ENCODE measurements at places on chromosomes 3 and 15.

GRCh38 chr3:36381311-36381956 is 1.1 kb downstream of the STAC start:
- no peak for DNase-seq

DNA sequence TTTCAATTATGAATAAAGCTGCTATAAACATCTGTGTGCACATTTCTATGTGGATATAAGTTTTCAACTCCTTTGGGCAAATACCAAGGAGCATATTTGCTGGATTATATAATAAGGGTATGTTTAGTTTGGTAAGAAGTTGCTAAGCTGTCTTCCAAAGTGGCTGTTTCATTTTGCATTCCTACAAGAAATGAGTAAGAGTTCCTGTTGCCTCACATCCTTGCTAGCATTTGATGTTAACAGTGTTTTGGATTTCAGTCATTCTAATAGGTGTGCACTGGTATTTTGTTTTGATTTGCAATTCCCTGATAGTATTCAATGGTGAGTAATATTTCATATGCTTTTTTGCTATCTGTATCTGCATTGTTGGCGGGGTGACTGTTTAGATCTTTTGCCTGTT is 120.7 kb upstream of the MDFIC2 start:
- DNase-seq = no peak

- no peak for DNase-seq
These were observed 21.6 kb downstream of the P3H2 start for GRCh38 chr3:190099099-190099498.

DNA sequence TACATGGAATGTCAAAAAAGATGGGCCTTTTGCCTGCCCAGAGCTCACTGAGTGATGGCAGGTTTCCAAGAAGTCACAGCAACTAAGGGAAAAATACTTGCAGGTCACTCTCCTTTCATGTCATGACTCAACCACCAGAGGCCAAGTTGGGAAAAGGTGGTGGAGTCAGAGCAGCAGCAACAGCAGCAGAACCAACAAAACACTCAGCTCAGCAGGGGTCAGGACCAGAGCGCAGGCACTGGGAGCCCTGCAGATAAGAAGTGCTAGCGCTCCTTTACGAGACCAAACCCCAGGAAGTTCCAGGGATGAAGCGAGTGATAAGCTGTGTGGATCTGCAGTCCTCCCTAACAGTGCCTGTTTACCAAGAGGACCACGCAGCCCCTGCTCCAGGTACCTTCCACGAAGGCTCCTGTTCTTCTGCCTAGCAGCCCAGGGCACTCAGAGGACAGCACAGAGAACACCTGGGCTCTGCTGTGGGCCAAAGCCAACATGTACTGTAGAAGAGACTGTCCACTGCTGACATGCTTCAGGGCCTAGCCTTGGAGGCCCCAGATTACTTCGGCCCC is 26.0 kb downstream of the POC1A start:
- no peak for DNase-seq

- DNase-seq = no peak
These were observed 8.3 kb upstream of the PDIA5 start for GRCh38 chr3:123058505-123058904.

DNA sequence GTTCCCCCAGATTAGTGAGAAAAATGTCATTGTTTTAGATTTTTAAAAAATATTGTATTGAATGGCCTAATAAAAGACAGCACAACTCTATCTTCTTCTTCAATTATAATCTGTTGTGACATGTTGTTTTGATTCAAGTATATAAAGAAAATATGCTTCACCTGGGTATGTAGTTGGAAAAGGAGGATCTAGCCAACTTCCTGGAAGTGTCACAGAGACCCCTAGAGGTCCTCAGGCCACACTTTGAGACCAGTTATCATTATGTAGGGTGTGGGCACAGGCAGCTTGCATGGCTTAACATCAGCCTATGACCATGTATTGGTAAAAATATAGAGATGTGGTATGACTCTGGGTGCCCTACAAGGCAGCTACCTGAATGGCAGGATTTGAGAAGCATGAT is 14.7 kb upstream of the RYR3 start:
- DNase-seq = no peak

DNA sequence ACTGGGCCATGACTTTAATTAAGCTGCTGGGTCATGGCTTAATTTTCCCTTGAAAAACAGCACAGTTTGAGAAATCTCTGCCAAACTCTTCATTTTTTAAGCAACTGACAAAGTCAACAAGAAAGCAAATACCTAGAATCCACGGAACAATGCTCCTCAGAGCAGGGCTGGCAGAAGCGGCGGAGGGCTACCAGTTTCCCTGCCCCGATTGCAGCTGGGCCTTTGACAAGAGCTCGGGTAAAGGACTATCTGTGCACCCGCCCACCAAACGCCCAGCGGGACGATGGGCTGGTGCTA is 1.2 kb downstream of the GOLIM4 start:
- no peak for DNase-seq

GRCh38 chr3:99633887-99634558 is 4.4 kb upstream of the COL8A1 start:
- DNase-seq = no peak

DNA sequence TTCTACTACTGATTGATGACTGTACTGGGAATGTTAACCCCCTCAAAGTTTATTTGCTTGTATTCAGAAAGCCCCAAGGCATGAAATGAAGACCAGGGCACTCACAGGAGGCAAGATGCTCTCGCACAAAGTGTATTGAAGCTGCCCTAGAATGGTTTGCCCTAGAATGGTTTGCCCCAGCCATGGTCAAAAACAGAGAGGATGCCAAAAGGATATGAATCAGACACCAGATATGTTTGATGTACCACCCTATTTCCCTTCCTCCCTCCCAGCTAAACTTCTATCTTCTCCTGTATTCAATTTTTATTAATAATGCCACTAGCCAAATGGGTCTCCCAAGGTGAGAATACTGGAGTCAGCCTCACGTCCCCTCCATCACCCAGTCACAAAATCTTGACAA is 101.3 kb downstream of the TMCO5A start:
- no peak for DNase-seq

DNA sequence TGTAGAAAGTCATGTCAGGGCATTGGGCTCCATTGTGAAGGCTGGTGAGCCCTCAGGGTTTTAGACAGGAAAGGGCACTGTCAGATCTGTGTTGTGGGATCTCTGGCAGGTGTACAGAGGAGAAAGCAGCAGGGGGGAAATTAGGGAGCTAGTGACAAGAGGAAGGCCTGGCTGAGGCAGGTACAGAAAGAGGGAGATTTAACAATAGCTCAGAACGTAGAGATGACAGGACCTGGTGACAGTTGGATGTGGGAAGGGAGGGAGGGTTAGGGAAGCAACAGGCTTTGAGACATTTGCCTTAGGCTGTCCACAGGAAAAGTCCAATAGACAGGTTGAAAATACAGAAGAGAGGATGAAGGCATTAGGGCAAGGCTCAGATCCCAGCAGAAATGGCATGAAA is 288.1 kb downstream of the EPHB1 start:
- no peak for DNase-seq

GRCh38 chr3:36295296-36295695 is 85.0 kb upstream of the STAC start:
- no peak for DNase-seq

DNA sequence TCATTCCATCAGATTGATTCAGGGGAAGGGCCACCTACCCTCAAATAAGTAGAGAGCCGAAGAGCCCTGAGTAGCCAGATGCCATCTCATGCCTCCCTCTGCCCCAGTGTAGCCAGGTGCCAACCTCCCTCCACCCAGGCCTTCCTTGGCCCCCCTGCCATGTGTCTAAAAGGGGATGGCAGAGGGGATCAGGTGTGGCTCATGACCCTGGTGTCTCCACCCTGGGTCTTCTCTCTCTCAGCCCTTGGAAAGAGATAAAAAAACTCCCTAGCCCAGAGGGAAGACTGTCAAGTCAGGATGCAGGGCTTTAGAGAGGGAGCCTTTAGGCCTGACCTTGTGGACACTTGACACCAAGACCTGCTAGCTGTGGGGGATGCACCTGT is 5.2 kb downstream of the GRM2 start:
- DNase-seq = no peak

DNA sequence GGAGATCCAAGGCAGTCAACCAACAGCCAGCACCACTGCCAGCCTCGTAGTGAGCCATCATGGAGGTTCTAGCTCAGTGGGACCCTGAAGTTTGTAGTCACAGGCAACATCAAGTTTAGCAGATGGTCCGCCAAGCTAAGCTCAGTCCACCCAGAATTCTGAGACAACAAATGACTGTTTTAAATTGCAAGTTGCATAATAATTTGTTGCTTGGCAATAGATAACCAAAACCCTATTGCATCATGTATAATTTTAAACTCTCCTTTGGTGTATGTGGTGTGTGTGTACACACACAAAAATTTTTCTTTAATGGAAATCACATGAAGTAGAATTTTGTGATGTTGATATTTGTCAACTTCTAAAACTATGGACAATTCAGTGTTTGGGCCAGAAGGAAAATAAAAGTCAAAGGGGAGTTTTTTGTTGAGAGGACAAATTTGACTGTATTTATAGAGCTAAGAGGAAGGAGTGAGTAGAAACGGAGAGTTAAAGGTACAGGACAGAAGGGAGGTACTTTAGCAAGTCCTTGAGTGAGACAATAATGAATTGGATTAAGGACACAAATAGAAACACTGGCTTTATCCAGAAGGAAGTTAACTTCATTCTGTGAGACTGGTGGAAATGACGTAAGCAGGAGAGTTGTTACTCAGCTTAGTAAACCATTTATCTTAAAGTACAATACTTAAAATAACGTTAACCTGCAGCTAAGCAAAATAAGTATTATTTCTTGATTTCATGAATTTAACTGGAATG is 83.6 kb downstream of the NCEH1 start:
- no peak for DNase-seq

DNA sequence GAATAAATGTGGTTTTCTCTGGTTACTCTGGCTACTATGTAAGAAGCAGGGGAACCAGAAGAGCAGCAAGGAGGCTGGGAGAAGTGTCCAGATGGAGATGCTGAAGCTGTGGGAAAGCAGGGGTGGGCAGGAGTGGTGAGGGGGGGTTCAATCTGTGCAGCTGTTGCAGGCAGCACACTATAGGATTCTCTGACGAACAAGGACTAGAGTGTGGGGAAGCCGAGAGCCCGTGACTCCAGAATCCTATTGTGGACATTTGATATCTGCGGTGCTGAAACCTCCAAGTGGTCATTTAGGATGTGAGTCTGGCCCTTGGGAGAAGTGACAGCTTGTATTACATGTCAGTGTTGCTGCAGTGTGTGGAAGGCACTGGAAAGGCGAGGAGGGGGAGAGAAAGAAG is 60.5 kb downstream of the GABRB3 start:
- no peak for DNase-seq

DNA sequence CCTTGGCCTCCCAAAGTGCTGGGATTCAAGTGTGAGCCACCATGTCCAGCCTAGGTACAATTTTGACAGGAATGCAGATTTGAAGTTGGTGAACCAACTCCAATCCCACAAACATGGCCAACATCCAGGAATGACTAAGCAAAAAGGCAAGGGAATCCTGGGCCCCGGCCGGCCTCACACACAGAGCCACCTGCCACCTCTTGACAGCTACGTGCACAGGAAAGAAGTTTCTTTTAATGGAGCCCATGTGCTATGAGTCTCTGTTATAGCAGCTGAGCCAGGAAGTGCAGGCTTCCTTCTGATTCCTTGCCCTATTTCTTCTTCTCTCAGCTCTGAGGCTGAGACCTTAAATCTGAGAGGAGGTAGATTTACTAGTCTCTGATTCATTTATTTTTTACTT is 8.8 kb downstream of the TMEM40 start:
- no peak for DNase-seq

DNA sequence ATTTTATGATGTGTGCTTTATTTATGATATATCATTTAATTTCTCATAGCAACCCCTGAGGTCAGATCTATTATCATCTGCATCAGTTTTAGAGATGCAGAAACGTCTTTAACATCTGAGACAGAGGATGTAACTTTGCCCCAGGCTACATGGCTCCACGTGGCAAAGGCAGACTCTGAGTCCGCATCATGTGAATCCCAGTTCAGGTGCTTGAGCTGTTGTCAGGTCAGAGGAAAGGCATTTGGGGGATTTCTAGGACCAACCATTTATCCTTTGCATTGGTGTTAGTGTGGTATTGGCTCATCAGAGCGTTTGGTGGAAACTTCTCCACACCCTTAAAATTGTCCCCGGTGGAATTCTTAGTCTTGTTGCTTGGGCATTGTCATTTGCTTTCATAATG is 10.8 kb downstream of the CACNA2D3 start:
- DNase-seq = no peak

GRCh38 chr3:184546252-184546651 is 15.3 kb upstream of the EPHB3 start:
- DNase-seq = no peak

- DNase-seq = no peak
These were observed 4.1 kb downstream of the MINAR1 start for GRCh38 chr15:79436037-79436780.

GRCh38 chr15:96891046-96891445 is 560.5 kb downstream of the NR2F2 start:
- no peak for DNase-seq

- DNase-seq = no peak
These were observed 294.5 kb downstream of the NAALADL2 start for GRCh38 chr3:175153595-175153994.
